ENCODE measurements at places on chromosomes 16 and 17.

- DNase-seq, result no peak
Observed at GRCh38 chr17:44077595-44077909, 7.0 kb downstream of the G6PC3 start.

- no peak for DNase-seq
Observed at GRCh38 chr16:13351181-13351580, 449.8 kb downstream of the SHISA9 start.

- no peak for DNase-seq
Observed at GRCh38 chr17:19369107-19369778, 6.7 kb upstream of the B9D1 start.

DNA sequence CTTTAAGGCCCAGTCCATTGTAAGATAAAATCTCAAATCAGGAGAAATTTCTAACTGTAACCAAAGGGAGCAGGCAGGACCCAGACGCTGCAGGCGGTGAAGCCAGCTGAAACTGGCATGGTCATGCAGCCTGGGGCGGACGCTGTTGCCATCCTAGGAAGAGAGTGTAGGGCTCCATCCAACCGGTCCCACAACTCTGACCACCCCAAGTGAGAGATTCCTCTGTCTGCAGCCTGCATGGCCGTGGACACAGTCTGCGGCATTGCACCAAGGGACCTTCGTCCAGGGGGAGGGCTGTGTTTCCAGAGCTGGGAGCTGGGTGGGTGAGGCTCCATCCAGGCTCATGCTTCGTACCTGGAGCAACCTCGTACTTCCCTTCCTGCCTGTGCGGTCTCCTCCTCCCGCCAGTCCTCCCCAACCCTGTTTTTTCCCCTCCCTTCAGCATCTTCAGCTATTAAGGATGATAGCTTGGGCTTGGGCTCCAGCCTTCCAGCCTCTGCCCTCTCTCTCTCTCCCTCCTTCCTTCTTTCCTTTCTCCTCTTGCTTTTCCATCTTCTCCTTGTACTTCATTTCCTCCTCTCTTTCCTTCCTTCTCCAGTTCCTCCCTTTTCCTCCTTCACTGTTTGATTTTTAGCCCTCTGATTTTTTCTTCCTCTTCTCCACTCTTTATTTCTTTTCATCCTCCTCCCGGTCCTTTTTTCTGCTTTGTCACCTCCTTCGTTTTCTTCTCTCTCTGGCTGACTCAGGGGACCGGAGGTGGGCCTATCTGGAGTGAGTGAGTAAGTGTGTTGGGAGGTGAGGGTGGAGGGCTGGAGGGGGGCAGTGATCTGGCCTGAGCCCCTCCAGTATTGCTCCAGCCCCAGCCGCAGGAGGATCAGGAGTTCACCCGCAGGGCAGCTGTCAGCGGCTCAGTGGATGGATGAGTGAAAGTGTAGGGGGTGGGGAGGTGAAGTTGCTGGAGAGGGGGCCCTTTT lies 17.0 kb upstream of the LHX1 start:
- DNase-seq, result no peak

- peak; percentile 34 for DNase-seq
Observed at GRCh38 chr17:79045842-79046196, 21.9 kb downstream of the C1QTNF1 start.

All from effector CD8-positive, alpha-beta T cell (primary cell).